ENCODE measurements at places on chromosomes 11 and 22.

GRCh38 chr22:44870021-44870420 is 117.6 kb downstream of the ARHGAP8 start:
- no peak for DNase-seq

GRCh38 chr22:31272522-31273446 is 19.5 kb downstream of the PIK3IP1 start:
- peak; percentile 38 for DNase-seq

DNA sequence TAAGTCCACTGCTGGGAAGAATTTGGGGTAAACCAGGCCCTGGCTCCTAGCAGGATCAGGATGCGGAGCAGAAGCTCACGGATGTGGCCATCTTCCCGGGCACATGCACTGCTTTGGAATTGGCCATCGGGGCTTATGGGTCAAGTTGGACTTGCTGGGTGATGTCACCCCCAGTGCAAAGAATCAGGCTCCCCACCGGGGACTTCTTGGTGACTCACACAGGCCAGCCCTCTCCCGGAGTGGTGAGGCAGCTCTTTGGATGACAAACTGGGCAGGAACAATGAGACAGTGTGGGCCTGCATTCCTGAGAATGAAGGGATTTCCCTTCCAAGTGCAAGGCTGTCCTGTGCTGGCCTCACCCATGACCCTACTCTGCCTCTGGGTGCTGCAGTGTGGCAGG is 128.8 kb upstream of the ANO1 start:
- peak; percentile 46 for DNase-seq

GRCh38 chr11:120256178-120256577 is 16.2 kb downstream of the POU2F3 start:
- DNase-seq, result no peak

DNA sequence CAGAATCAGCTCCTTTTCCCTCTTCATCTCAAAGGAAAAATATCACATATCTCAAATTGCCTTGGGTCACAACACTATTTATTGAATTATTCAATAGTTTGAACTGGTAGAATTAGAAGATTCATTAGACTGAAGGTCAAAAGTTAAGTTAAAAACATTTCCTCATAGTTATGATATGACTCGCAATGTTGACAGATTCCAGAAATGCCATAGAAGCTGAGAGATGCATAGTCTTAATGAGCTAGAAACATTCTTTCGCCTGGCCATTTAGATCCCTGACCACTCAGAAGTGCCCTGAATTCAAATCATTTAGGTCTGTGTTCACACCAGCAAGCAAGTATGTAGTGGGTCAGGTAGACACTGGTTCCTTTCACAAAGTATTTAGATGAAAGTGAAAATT is 44.4 kb downstream of the FAT3 start:
- peak; percentile 26 for DNase-seq

DNA sequence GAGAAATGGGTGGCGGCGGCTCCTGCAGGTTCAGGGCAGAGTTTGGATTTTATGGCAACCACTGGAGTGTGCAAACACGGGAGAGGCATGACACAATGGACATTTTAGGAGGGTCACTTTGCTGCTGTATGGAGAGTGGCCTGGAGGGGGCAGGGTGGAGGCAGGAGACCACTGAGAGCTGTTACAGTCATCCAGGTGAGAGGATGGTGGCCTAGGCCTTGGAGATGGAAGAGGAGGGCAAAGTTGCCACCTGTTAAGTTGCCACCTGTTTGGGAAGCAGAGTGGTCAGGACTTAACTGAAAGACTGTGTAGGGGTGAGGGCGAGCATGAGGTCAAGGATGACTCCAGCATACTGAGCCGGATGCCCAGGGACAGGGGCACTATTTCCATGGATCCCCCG is 2.3 kb upstream of the RAD9A start:
- no peak for DNase-seq

DNA sequence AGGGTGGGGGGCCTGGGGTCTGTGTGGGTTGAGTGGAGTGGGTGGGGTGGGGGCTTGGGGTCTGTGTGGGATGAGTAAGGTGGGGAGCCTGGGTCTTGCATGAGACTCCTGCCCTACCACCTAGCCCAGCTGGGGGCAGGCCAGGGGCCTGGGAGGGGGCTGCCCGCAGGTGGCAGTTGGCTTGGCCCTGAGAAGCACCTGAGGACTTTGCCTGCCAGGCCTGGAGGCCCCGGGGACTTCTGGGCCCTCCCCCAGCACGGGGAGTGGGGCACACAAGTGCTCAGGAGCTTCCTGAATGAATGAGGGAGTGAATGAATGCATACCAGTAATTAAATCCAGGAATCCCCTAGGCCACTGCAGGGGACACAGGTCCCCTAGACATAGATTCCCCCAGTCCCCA is 6.6 kb downstream of the PHLDA2 start:
- no peak for DNase-seq

DNA sequence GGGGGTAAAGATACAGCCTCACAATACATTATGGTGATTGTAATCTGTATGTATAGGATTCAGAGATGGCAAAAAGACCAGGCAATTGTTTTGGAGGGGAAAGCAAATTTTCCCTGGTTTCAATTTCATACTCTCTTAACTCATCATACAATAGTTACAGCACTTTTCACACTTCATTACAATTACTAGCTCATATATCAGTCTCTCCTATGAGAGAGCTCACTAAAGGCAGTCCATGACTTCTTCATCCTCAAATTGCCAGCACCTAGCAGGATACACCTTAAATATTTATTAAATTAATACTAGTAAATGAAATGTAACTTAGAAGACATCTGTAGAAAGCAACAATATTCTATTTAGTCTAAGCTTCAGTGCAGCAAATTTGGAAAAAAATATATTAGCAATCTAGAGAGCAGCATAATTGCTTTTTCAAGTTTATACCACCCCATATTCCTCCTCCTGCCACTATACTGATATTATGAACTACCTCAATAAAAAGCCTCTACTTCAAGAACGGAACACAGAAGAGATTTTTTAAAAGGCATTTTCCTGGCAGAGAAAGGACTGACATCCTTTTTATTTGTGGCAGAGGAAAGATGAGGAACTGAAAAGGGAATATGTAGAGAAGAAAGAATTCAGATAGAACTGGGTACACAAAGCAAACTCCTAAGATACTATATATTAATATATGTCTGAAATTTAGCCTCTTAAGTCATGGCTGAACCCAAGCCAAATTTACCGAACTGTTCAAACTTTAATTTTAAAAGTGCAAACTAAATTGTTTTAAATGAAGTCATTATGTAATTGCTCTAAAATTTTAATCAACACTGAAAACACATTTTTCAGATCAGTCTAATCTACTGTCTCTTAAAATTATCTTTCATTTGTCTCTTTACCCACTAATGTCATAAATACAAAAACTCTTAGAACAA is 27.7 kb downstream of the PICALM start:
- DNase-seq, result no peak

- peak; percentile 87 for DNase-seq
Observed at GRCh38 chr22:46069521-46070214, 80.7 kb upstream of the PPARA start.

DNA sequence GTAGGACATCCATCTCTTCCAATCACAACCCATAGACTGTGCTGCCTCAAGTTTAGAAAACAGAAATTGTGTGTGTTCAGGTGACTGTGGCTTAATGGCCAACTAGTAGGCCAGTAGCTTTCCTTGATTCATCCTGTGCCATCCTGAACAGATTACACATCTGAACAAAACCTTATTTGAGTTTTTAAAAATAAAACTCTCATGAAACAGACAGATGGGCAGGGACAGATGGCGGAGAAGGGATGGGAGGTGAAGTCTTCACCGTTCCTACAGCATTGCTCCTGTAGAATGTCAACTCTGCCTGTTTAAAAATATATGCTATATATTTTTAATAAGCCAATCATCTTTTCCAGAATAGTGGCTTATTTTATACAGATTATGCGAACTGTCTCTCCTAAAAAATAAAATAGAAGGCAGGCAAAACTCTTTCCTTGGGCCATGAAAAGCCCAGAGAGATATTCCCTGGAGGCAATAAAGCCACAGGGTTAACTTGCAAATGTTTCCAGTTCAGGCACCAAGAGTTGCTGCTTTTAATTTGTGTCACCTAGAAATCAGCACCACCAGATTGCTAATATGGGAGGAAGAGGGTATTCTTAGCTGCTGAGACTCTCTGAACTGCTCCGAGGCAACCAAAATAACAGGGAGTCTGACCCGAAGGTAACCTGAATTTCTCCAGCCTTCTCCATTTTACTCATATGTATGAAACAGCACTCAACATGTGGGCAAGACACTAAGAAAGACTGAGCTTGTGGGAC is 861.2 kb downstream of the OPCML start:
- no peak for DNase-seq

DNA sequence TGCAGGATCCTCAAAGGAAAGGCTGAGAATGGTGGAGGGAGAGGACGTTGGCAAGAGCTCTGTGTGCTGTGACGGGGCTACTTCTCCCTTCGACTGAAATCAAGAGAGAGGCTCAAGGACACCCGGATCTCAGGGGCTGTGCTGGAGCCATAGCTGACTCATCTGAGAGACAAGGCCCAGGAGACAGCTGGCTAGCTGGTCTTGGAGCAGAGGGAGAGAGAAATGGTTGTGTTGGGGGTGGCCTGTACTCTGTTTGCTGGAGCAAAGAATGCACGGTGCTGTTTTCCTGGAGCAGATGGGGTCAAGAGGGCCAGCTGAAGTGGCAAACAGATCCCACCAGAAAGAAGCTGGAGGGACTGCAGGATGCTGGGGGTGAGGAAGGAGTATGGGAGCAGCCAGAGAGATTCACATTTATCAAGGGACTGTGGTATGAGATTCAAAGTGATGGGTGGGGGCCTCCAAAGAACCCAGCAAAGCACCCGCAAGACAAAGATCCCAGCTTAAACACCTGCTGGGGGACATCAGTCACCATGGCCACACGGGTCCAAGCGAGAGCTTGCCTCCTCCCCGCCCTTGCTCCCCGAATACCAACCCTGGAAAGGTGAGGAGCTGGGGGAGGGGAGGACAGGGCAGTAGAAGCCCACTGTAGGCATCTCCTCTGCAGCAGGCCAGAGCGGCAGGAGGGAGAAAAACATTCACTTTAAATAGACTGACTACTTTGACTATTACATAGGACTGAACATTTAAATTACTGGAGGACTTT is 40.8 kb downstream of the MAP6 start:
- DNase-seq, result no peak

DNA sequence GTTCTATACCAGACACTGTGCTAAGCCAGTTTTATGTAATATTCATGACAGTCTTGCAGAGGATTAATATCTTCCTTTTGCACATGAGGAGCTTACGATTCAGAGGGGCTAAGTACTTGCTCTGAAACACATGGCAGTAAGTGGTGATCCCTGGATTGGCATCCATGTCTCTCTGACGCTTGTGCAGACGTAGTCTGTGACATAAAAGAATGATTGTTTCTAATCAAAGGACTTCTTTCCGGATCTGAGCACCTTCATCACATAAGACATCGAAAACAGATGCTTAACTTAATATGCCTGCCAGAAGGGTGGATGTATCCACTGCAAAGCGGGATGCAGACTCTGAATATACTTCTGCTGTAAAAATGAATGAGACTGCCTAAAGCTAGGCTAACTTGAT is 74.8 kb downstream of the ARHGAP42 start:
- no peak for DNase-seq

- no peak for DNase-seq
Observed at GRCh38 chr11:14789879-14790484, 102.0 kb downstream of the CYP2R1 start.

DNA sequence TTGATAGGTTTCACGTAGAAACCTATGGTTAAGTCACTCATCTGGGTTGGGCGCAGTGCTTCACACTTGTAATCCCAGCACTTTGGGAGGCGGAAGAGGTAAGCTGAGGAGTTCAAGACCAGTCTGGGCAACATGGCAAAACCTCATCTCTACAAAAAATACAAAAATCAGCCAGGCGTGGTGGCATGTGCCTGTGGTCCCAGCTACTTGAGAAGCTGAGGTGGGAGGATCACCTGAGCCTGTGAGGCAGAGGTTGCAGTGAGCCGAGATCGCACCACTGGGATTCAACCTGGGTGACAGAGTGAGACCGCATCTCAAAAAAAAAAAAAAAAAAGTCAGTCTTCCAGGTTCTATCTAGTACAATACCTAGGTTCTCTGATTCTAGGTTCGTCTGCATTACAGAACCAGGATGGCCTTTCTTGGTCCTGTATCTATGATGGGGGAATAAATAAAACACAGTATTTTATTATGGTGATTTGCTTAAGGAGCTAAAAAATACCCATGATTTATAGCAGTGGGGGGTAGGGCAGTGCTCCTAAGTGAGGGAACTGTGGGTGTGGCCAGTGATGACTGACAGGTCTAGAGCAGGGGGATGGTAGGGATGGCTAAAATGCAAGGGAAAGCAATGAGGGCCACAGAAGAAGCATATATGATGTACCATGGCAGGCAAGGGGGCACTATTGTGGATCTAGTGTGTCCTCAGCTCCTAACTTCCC is 65.5 kb upstream of the NUP160 start:
- no peak for DNase-seq

GRCh38 chr11:12066799-12067508 is 43.4 kb upstream of the MICAL2 start:
- DNase-seq, result peak; percentile 93

GRCh38 chr11:48017831-48018527 is 37.6 kb downstream of the PTPRJ start:
- no peak for DNase-seq

- DNase-seq, result no peak
Observed at GRCh38 chr22:17964156-17964555, 60.2 kb downstream of the MICAL3 start.

DNA sequence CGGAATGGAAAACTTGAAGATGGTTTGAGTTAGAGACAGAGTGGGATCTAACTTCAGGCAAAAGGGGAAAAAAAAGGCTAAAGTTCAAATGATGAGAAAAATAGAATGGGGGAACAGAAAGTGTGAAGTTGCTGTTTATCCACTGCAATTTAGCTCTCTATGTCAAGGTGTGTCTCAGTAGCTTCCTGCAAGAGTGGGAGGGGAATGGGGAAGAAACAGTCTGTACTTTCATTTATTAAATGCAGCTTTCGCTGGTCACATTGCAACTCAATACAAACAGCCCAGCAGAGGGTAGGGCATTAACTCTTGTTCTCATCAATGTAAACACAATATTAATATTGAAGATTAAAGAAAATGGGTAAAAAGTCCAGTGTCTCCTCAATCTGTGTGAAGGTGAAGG is 214.7 kb upstream of the SYN3 start:
- no peak for DNase-seq

DNA sequence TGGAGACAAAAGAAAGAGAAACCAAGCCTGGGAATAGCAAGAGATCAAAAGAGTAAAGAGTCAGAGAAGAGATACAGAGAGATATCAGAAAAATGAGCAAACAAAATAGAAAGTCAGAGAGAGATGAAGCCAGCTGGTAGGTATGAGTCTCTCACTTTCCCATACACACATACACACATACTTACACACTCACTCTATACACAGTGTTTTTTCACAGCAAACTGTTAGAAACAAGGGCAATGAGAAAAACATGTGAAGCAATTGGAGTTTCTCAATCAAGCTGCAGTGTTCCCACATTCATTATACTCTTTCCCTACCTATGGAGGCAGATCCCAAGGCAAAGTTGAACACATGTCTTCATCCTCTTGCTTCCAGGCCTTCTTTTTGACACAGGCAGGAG is 2.6 kb upstream of the NLRP10 start:
- DNase-seq, result no peak

GRCh38 chr11:66728038-66728692 is 851 bp downstream of the SPTBN2 start:
- DNase-seq, result no peak
